NCI-H1436 treated with DMSO at 0.1 percent for 48 hours (cell line): ENCODE measurements at places on chromosomes 3 and 15.

- DNase-seq = no peak
Measured at GRCh38 chr3:155196131-155197021, 97.1 kb downstream of the STRIT1 start.

GRCh38 chr3:100775669-100776068 lies 66.4 kb downstream of the TFG start:
- no peak for DNase-seq

DNA sequence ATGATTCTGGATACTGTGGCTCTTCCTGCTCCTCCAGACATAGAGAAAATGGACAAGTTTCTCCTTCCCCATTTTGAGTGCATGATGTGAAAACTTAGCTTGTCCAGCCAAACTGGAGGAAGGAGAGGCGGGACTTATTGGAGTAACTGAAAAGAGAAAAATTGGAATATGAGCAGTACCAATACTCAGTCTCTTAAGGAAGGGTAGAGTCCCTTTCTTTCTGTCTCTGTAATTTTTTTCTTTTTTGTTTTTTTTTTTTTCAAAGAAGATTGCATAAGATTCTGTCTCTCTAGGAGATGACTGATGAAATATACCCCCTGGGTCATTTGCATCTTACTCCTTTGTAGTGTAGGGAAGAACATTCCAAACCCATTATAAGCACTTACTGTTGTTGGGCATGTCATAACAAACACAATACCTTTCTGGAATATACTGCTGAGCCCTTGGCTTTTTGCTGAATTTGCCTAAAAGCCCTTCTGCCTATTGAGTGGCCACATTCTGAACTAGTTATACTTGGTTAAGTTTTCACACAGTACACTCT lies 498.1 kb upstream of the TPRG1 start:
- DNase-seq = no peak

DNA sequence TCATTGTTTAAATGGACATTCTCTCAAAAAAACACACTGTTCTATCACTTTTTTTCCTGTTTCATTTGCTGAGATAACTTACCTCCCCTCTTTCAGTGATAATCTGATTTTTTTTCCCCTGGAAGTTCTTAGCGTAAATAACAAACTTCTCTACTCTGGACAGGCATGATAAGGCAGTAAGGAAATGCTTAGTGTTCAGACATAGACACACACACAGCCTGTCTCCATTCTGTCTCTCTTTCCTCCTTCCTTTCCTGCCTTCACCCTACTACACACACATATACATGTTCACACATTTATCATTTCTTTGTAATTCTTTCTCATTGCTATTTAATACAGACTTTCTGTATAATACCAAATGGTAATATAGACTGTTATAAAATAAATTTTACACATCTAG lies 470.8 kb upstream of the ROBO1 start:
- no peak for DNase-seq

GRCh38 chr3:23835087-23835486 lies 29.3 kb downstream of the UBE2E1 start:
- DNase-seq = no peak

- no peak for DNase-seq
Measured at GRCh38 chr3:128376516-128376915, 90.2 kb downstream of the DNAJB8 start.

GRCh38 chr3:124886168-124887056 lies 753 bp downstream of the ITGB5 start:
- no peak for DNase-seq

DNA sequence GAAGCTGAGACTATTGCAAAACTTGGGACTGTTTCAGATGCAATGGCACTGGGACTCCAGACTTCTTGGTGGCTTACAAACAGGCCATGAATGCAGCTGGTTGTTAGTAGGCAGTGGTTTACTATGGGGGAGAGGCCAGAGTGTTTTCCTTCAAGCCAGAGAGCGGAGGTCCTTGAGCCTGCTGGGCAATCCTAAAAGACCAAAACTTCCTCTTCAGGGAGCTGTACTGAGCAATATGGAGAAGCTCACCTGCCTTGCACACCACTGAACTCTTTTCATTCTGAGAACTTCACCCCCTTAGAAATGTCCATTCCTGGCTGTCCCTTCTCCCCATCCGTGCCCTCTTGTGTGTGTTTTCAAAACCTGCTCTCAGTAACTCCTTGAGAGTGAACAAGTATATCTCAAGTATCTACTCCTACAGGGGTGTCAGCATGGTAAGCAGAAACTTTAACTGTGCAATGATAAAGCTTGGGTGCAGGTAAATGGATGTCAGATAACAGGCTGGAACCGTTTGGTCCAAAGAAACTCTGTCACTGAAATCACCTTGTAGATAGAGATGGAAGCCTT lies 213.9 kb downstream of the CLSTN2 start:
- DNase-seq = no peak

- DNase-seq = no peak
Measured at GRCh38 chr3:156511987-156512677, 42.8 kb downstream of the SSR3 start.

GRCh38 chr3:30770387-30770786 lies 124.1 kb downstream of the GADL1 start:
- no peak for DNase-seq

GRCh38 chr3:37032961-37033360 lies 39.6 kb downstream of the MLH1 start:
- no peak for DNase-seq

GRCh38 chr3:87626546-87626945 lies 350.2 kb upstream of the POU1F1 start:
- DNase-seq = no peak

- DNase-seq = no peak
Measured at GRCh38 chr15:61057830-61058529, 171.1 kb downstream of the RORA start.

DNA sequence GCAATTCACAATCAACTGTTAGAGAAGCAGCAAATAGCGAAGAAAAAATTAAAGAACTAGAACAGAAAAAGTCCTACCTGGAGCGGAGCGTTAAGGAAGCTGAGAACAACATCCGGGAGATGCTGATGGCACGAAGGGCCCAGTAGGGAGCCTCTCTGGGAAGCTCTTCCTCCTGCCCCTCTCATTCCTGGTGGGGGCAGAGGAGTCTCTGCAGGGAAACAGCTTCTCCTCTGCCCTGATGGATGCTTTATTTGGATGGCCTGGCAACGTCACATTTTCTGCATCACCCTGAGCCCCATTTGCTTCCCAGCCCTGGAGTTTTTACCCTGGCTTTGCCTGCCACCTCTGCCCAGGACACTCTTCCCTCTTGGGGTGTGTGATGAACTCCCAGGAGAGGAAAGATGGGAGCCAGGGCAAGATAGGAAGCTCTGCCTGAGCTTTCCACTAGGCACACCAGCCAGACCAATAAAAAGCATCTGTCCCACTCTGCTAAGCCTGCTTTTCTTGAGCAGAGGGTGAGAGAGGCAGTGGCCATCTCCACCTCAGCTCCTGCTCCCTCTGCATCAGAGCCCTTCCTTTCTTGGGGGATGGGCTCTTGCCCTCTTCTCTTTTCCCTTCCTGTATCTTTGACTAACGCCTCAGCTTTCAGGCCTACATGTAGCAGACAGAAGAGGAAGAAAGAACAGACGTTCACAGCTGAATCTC lies 39.4 kb downstream of the PPARG start:
- no peak for DNase-seq

- no peak for DNase-seq
Measured at GRCh38 chr15:31557899-31558298, 231.3 kb downstream of the KLF13 start.

- no peak for DNase-seq
Measured at GRCh38 chr3:181694805-181695660, 16.7 kb upstream of the SOX2 start.

DNA sequence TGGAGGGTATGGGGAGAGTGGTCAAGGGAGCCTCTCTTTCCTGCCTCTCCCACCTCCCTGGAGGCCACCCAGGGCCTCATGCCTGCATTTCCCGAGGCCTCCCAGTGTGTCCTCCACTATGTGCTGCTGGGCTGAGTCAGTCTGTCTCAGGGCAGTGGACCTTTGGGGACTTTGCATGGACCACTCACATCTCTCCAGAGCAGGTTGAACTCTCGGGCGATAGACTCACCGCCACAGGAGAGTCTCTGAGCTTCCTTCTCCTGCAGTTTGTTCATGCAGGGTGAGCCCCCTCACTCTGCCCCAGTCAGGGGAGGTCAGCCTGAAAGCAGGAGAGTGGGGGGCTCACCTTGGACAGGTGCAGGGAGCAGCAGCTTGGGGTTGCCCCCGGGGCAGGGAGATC lies 60.5 kb upstream of the SEC22A start:
- no peak for DNase-seq

- no peak for DNase-seq
Measured at GRCh38 chr15:101617390-101617965, 34.7 kb downstream of the TM2D3 start.

GRCh38 chr3:18111796-18112232 lies 313.3 kb downstream of the SATB1 start:
- peak; percentile 20 for DNase-seq
